ENCODE measurements at places on chromosomes 3 and 15.

- DNase-seq = no peak
Measured at GRCh38 chr3:85560088-85560785, 601.4 kb downstream of the CADM2 start.

GRCh38 chr15:31930967-31931366, 99.3 kb upstream of the CHRNA7 start:
- DNase-seq = no peak

DNA sequence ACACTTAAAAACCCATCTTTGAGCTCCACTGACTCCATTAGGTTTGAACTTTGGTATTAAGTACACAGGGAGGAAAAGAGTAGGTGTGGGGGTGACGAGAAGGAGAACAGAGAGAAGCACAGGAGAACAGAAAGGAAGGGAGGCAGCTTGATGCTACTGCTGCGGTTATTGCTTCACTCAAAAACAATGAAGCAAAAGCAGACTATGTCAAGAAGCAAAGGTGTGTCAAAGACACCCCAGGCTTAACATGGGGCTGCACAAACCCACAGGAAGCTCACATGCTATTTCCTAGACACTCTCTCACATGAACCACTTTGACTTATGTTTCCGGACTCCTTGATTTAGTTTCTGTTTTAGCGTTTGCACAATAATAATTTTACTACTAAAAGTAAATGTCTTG, 961.0 kb upstream of the CFAP20DC start:
- no peak for DNase-seq

- DNase-seq = no peak
Measured at GRCh38 chr3:10717756-10718155, 98.3 kb upstream of the SLC6A11 start.

DNA sequence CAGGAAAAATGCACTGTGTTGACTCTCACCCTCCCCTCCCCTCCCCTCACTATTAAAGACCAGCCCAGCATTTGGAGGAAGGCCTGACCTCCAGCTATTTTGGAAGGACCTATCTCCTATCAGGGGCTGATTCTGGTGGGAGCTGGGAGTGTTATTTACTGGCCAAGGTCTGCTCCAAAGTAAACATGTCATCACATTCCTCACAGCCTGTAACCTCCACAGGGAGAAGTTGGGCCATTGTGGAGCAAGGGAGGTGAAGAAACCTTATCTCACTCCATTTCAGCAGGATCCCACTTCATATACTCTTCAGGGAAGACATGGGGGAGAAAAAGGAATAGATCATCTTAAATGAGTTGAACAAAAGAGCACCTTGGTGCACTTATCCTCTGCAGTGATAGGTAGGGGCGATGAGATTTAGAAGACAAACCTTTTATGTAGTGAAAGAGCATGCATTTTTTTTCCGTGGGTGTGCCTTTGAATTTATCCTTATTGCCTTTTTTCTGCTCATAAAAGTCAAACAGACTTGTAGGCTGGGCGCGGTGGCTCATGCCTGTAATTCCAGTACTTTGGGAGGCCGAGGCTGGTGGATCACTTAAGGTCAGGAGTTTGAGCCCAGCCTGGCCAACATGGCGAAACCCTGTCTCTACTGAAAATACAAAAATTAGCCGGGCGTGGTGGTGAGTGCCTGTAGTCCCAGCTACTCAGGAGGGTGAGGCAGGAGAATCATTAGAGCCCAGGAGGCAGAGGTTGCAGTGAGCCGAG, 15.6 kb upstream of the FLNB start:
- DNase-seq = no peak

GRCh38 chr3:77150028-77150427, 110.1 kb downstream of the ROBO2 start:
- no peak for DNase-seq

- DNase-seq = no peak
Measured at GRCh38 chr15:62456011-62456920, 291.2 kb upstream of the C2CD4B start.

- no peak for DNase-seq
Measured at GRCh38 chr3:67713764-67714469, 59.5 kb upstream of the SUCLG2 start.

- DNase-seq = no peak
Measured at GRCh38 chr15:65653801-65654521, 32.2 kb downstream of the SLC24A1 start.

DNA sequence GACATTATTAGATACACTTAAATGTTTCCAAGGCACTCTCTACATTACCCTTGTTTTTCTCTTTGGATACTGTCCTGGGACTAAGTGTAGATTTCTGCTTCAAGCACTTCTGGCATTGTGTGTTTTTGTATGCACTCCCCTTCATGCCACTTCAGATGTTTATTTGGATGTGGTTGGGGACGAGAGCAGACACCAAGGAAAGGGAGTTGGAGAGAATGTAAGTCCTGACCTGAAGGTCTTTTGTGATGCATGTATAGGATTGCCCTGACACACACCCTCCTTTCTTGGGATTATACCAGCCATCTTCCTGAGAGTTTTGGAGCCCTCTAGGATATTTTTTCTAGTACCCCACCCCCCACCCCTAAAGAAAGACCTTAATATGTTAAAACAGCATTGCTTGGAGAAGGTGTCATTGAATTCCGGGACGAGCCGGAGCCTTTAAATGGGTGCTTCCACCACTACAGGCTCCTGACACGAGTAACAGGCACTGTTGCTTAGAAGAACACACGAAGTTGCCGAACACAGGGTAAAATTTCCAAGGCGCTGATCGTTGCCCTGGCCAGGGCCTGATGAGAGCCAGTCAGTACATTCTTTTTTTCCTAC, 22.7 kb downstream of the PSMD6 start:
- DNase-seq = no peak

GRCh38 chr3:172355836-172356235, 92.4 kb downstream of the GHSR start:
- no peak for DNase-seq

GRCh38 chr3:46705022-46705530, 3.9 kb downstream of the TMIE start:
- peak; percentile 80 for DNase-seq

DNA sequence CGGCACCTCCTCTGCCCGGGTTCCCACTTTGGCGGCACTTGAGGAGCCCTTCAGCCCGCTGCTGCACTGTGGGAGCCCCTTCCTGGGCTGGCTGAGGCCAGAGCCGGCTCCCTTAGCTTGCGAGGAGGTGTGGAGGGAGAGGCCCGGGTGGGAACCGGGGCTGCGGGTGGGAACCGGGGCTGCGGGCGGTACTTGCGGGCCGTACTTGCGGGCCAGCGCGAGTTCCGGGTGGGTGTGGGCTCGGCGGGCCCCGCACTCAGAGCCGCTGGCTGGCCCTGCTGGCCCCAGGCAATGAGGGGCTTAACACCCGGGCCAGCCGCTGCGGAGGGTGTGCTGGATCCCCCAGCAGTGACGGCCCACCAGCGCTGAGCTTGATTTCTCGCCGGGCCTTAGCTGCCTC, 14.4 kb upstream of the DAPK2 start:
- DNase-seq = no peak

DNA sequence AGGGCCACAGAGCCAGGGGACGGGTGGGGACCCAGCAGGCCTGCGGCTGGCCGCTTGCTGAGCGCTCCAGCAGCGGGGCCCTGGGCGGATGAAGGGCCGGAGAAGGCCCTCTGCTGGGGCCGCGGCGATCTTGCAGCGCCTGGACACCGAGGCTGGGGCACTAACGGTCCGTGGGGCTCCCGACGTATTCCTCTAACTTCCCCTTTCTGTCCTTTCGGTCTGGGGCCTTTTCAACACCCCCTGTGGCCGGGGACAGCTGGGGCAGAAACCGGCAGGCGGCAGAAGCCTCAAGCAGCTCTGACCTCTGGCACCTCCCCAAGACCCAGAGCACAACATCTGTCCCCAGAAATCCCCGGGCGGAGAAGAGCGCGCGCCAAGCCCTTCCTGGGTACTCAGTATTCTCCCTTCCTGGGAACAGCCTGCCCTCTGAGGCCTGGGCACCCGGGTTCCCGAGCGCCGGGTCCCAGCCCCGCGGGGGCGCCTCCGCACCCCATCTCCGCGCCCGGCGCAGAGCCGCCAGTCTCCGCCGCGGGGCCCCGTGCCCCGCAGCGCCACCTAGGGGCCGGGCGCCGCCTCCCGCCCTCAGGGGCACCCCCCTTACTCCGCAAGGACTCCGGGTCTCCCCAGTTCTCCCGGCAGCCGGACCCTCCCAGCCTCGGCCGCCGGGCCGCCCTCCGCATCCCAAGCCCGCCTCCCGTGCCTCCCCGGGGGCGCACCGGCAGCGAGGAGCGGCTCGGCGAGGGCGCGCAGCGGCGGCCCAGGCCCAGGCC, 582 bp upstream of the SLCO3A1 start:
- peak; percentile 90 for DNase-seq

GRCh38 chr3:192514754-192515663, 212.3 kb downstream of the FGF12 start:
- DNase-seq = peak; percentile 84

- no peak for DNase-seq
Measured at GRCh38 chr3:188345223-188345622, 191.3 kb downstream of the LPP start.

- no peak for DNase-seq
Measured at GRCh38 chr3:55968331-55968730, 481.2 kb upstream of the WNT5A start.

- no peak for DNase-seq
Measured at GRCh38 chr3:46356276-46356675, 2.4 kb downstream of the CCR2 start.

Measured in D341Med (cell line).